ENCODE measurements at places on chromosomes 11 and 22.

GRCh38 chr11:65110354-65110861 lies 1.3 kb upstream of the TM7SF2 start:
- peak; percentile 91 for DNase-seq

DNA sequence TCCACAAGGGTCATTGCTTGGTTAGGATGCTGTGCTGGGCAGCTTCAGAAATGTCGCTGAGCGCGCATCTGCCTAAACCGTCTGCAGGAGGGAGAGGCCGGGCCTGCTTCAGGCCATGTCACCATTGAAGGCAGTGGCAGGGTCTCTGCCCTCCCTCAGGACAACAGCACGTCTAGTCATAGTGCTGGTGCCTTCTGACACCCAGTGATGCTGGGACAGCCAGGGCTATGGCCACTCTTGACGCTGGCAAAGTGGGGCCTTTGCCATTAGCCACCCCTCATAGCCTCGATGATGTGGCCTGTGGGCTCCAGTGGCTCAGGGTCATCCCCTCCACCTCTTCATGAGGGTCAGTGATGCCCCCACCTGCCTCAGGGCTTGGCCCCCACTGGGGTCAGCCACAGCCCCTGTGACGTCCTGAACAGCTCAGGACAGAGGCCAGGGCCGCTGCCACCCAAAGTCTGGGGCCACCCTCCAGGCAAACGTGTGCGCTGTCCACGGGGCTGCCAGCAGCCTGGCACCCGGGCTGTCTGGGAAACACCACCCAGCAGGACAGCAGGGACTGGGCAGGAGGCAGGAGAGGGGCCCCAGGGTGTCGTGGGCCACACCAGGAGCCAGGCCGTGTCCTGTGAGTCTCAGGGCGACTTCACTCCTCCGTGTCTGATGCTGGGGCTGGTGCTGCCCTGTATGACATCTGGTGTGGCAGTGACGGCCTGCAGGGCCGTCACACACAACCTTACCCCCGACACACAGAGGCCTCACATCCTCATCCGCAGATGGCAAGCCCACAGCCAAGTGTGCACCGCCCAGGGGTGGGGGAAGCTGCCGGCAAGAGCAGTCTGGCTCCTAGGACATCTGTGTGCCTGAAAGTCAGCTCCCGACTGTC lies 42.5 kb downstream of the CERK start:
- DNase-seq = no peak

DNA sequence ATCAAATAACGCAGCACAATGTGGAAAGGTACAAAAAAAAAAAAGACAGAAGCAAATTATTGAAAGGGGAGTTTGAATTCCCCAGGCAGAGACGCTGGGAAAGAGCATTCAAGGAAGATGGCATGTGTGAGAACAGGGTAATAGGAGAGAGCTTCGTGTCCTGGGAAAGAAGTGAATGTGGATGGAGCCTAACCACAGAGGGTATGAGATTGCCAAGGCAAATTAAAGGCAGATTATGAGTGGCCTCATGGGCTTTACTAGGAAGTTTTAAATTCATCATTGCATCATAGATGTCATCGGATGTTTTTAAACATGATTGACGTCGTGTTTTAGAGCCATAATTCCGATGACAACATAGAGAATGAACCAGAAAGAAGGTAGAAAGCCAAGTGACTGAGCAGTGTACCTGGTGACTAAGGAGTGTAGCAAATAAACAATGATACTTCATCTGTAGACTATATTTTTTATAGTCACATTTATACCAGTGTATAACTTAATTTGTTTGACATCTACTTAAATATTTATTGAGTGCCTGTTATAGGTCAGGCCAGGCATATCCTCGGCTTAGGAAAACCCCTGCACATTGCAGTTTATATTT lies 151.4 kb downstream of the MSANTD4 start:
- DNase-seq = no peak

DNA sequence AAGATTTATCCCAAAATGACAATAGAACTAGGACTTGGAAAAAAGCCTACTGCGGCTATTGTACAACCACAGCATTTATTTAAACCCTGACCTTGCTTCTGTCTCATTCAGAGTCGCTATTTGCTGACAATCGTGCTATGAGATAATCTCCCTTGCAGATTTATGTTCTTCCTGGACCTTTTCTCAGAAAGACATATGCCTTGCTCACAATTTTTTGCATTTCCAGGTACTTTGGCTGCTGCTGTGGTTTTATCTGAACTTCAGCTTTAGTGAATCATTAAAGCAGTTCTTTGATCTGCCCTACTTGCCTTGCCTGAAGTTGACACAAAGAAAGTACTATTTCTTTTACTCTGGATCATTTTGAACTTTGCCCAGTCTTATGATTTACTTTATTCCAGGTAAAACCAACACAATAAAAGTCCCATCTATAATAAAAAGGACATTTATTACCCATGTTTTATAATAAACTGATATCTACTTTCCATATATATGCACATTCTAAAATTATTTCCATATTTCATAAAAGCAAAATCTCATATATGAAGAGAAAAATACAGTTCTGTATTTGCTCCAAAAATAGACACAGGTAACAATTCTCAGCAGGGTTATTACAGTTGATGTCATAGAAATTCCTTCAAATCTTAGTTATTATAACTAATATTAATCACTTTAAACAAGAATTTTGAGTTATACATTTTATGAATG lies 63.4 kb upstream of the CARD18 start:
- no peak for DNase-seq

DNA sequence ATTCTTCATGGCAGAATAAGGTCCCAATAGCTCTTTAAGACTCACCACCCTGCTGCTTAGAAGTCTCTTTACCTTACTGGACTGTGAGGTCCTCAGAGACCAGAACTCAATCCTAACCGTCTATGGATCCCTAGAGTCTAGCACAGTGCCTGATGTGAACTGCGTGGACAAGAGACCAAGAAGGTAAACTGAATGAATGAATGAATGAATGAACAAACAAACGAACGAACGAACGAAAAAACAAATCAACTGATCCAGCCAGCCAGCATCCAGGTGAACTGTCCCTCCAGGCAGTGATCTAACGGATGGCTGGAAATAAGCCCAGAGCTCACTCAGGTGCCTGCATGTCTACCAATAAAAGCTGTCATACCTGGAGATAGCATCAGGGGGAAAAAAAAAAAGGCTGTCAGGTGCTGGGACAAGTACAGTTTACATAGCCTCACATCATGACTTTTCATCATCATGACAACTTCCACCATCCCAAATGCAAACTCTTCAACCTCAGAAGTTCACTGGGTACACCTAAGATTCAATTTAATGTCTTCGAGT lies 59.8 kb downstream of the PACSIN2 start:
- no peak for DNase-seq

- DNase-seq = no peak
These were observed 540.4 kb downstream of the BUD13 start for GRCh38 chr11:116232364-116232828.

DNA sequence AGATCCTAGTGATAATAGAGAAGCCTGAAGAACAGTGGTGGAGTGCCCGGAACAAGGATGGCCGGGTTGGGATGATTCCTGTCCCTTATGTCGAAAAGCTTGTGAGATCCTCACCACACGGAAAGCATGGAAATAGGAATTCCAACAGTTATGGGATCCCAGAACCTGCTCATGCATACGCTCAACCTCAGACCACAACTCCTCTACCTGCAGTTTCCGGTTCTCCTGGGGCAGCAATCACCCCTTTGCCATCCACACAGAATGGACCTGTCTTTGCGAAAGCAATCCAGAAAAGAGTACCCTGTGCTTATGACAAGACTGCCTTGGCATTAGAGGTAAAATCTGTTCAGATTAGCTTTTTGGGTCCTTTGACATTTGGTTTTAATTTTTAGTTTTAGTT lies 16.7 kb downstream of the CRKL start:
- no peak for DNase-seq

- no peak for DNase-seq
These were observed 55.5 kb downstream of the PITPNB start for GRCh38 chr22:27863556-27863955.

GRCh38 chr22:47161631-47162030 lies 399.2 kb downstream of the TBC1D22A start:
- no peak for DNase-seq

- DNase-seq = no peak
These were observed 10.3 kb downstream of the YAP1 start for GRCh38 chr11:102120437-102120973.

GRCh38 chr11:134164490-134165370 lies 59.0 kb downstream of the NCAPD3 start:
- DNase-seq = no peak

- no peak for DNase-seq
These were observed 135.0 kb downstream of the CSNK2A3 start for GRCh38 chr11:11217929-11218628.

- DNase-seq = no peak
These were observed 1.7 kb upstream of the MYBPC3 start for GRCh38 chr11:47353978-47354774.

DNA sequence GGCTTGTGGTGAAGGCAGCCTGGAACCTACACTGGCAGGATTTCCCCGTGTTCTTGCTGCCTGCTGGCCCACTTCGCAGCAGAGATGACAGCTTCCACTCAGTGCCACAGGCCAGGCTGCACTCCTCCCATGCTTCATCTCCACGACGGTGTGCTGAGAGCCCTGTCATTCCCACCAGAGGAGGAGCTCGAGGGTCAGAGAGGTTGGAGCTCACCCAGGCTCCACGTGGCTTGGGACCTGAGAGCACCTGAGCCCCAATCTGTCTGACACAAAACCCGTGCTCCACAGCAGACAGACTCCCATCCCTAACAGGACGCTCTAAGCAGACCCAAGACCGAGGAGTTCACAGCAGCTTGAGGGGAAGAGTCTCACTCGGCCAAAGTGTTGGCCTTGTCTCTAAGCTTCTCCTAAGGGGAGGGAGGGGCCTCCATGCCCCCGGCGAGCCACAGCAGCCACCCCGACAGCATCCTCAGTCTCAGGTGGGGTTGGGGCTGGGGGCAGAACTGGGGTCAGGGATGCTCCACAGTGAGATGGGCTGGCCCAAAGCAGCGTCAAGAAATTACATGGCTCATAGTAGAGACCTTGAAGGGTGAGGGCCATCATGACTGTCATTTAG lies 10.7 kb downstream of the LRFN4 start:
- DNase-seq = no peak

GRCh38 chr11:10623797-10624761 lies 55.6 kb upstream of the LYVE1 start:
- DNase-seq = no peak

GRCh38 chr22:37291559-37292298 lies 9.4 kb downstream of the CYTH4 start:
- DNase-seq = no peak

- no peak for DNase-seq
These were observed 10.6 kb downstream of the LRRC75B start for GRCh38 chr22:24582056-24582814.

DNA sequence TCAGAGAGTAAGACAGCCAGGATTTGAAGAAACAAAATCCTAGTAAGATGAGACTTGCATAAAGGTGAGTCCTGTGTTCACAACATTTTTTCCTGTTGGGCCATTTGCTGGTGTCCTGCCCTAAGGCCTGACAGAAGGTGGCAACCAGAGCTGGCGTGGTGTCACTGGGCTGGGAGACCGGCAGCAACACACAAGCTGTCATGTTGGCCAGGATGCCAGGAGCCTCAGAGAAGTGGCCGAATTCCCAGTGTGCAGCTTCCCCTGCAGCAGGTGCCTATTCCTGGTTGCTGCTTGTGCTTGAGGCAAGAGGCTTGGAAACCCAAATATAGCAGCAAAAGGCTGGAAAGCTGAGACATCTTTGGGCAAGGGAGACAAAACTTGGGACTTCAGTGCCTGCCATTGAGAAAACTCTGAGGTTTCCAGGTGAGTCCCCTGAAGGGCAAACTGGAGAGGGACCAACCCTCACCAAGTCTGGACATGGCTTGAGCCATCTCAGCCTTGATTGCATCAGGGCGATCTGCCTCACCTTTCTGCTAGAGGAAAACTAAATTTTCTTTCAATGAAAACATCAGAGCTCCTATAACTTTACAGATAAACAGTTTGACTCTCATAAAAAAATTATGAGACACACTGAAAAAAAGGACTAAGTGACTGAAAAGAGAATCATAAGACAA lies 25.9 kb downstream of the ALG12 start:
- no peak for DNase-seq

- DNase-seq = no peak
These were observed 2.5 kb upstream of the TPST2 start for GRCh38 chr22:26592421-26592891.

GRCh38 chr22:20242393-20243175 lies 25.5 kb downstream of the RTN4R start:
- DNase-seq = no peak

DNA sequence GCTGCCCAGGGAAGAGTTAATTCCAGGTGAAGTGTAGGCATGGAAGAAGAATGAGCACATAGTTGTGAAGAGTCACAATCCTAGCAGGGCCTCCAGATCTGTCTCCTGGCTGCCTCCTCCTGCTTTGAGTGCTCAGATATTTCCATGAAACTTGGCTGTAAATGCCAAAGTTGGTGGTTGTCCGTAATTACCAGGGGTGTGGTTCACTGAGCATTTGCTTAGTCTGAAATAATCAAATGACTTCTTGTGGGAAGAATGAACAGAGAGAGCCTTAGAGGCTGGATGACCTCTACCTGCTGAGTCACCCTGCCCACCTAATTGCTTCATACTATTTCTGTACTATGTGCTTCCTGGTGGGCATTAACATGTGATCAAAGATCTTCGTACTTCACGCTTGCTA lies 50.9 kb downstream of the APIP start:
- DNase-seq = no peak

- DNase-seq = no peak
These were observed 19.9 kb downstream of the ASPHD2 start for GRCh38 chr22:26448941-26449340.

DNA sequence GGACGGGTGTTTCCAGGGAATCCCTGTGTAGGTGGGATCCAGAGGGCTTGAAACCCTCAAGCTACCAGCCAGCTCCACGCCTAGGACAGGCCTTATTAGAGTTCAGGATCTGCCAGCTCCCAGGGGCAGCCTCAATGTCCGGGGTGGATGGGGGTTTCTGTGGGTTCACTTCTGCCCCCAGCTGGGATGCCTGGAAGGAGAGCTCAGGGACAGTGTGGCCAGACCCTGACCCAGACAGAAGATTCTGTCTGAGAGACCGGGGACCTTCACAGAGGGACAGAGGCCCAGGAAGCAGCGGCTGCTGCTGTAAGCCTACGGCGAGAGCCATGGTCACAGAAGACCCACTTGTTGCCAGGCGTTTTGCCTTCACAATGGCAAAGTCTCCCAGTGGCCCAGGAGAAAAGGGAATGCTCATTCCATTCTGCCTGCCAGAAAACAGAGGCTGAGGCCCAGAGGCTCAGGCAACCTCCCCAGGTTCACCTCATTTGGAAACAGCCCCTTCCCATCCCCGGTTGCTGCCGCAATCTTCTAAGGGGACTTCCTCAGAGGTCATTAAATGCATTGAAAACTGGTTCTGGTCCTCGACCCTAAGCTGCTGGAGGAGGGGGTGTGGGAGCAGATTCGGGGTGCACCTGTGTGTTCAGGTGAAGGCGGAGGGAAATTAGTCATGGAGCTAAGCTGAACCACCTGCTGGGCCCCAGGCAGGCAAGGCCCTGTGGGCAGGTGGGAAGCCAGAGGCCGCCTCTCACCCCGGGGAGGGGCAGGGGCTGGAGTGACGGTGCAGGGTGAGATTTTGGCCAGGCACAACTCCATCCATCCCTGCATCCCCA lies 4.9 kb upstream of the KRTAP5-6 start:
- no peak for DNase-seq

- no peak for DNase-seq
These were observed 124.0 kb downstream of the ETS1 start for GRCh38 chr11:128463371-128463829.

GRCh38 chr22:37209140-37209845 lies 3.0 kb downstream of the SSTR3 start:
- DNase-seq = no peak

- DNase-seq = no peak
These were observed 819 bp upstream of the KCNQ1OT1 start for GRCh38 chr11:2700415-2701211.

- DNase-seq = no peak
These were observed 70.9 kb upstream of the OR5AK2 start for GRCh38 chr11:56917708-56918400.

All from stimulated activated CD8-positive, alpha-beta memory T cell treated with anti-CD3 and anti-CD28 coated beads, Interleukin-2, amount 100 ng/mL, for 1 hour (primary cell).